Caco-2 (cell line): ENCODE measurements at places on chromosomes 11 and 22. TPM values are rescaled to one million over a fixed set of nuclear protein-coding genes. Genes with fewer than 3 reads are reported as not detected.

Gene DRD4
- total RNA-seq, result 1.0 and 1.1 TPM in 2 replicates

- no peak for DNase-seq
- H3K27ac ChIP-seq, result no peak overlapping the region
These were observed 1099.2 kb downstream of the FAM181B start for GRCh38 chr11:81634483-81634882.

- H3K27me3 ChIP-seq, result no peaks in the 10 kb centered on the region
- DNase-seq, result no peak
- H3K4me3 ChIP-seq, result no peak overlapping the region
- no peak overlapping the region for H3K27ac ChIP-seq
- no peaks in the 10 kb centered on the region for H3K36me3 ChIP-seq
- H3K4me1 ChIP-seq, result no peaks in the 10 kb centered on the region
These were observed 55.9 kb upstream of the BMAL1 start for GRCh38 chr11:13221722-13222121.

- DNase-seq, result no peak
- no peaks in the 10 kb centered on the region for H3K36me3 ChIP-seq
- H3K4me1 ChIP-seq, result no peaks in the 10 kb centered on the region
- H3K4me3 ChIP-seq, result no peak overlapping the region
These were observed 38.0 kb downstream of the EIF3F start for GRCh38 chr11:8025123-8025522.

Gene MRGPRX3
- total RNA-seq, result not detected in 2 replicates

DNA sequence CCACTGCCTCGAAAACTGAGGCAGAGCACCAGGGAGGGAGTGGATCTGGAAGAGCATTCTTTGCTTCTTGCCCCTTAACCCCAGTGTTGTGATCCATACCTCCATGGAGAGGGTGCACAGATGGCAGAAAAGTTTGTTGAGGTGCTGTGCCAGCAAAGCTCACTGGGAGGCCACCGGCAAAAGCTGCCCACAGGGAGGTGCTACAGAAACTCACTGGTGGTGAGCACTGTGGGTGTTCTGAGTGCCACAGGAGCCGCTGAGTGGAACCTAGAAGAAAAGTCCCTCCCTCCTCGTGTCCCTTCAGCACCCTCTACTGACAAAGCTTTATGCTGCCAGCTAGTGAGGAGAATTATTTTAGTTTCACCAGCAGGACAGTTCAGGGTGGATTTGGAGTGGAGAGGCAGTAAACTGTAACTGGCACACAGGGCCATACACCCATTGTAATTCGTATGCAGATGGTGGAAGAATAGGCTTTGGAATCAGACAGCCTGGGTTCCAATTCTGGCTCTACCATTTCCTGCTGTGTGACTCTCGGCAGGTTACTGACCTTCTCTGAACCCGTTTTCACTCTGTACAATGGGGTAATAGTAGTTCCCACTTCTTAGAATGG lies 84.6 kb downstream of the SWAP70 start:
- H3K4me1 ChIP-seq, result no peaks in the 10 kb centered on the region
- peaks cover 3% of the 10 kb centered on the region for H3K36me3 ChIP-seq
- no peak overlapping the region for H3K27ac ChIP-seq
- DNase-seq, result peak; percentile 75
- no peak overlapping the region for H3K4me3 ChIP-seq
- no peaks in the 10 kb centered on the region for H3K27me3 ChIP-seq

Gene NCAM1
- 0.95 and 1.1 TPM in 2 replicates for total RNA-seq

Gene CHST1
- total RNA-seq, result not detected in 2 replicates

DNA sequence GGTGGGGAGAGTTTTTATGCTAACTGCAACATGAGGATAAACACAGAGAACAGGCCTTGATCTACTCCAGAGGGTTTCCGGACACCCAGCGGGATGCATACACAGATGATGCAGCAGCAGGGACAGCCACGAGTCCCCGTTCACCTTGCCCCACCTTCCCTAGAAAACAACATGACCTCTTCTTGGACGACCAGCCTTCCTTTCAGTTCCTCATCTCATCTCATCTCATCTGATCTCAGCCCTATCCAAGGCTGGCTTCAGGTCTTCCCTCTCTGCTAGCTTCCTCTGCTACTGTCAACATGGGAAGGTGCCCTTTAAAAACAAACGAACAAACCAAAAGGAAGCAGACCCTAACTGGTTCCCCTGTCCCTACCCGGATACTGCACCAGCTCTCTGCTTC lies 1356.2 kb downstream of the TBC1D22A start:
- H3K4me1 ChIP-seq, result no peaks in the 10 kb centered on the region
- no peaks in the 10 kb centered on the region for H3K27me3 ChIP-seq
- H3K4me3 ChIP-seq, result no peak overlapping the region
- H3K27ac ChIP-seq, result no peak overlapping the region
- H3K36me3 ChIP-seq, result no peaks in the 10 kb centered on the region

Gene NLRP14
- not detected in 2 replicates for total RNA-seq

GRCh38 chr11:69563946-69564775 lies 76.8 kb upstream of the CCND1 start:
- H3K36me3 ChIP-seq, result no peaks in the 10 kb centered on the region
- DNase-seq, result no peak
- H3K4me3 ChIP-seq, result no peak overlapping the region
- H3K27ac ChIP-seq, result no peak overlapping the region
- no peaks in the 10 kb centered on the region for H3K27me3 ChIP-seq

DNA sequence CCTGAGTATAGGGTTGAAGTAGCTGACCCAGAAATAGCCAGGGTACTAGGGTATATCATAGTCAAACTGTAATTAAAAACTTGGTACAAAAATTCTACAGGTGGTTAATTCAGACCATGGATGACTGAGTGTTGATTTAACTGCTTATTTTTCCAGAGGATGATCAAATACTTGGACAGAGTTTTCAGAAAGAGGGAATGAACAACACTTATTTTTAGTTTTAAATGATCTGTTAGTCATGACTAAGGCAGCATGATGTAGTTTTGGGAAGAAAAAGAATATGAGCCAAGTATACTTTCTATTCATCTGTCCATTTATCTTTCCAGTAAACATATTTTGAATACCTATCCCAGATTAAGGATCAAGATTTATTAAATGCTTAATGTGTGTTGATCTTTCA lies 19.8 kb upstream of the CCDC89 start:
- no peaks in the 10 kb centered on the region for H3K27me3 ChIP-seq
- H3K27ac ChIP-seq, result no peak overlapping the region
- H3K36me3 ChIP-seq, result no peaks in the 10 kb centered on the region

GRCh38 chr22:45450921-45451651 lies 37.6 kb downstream of the RIBC2 start:
- peaks cover 19% of the 10 kb centered on the region for H3K4me1 ChIP-seq
- DNase-seq, result no peak
- H3K4me3 ChIP-seq, result no peak overlapping the region
- H3K27ac ChIP-seq, result no peak overlapping the region
- H3K36me3 ChIP-seq, result no peaks in the 10 kb centered on the region
- no peaks in the 10 kb centered on the region for H3K27me3 ChIP-seq

Gene PDE3B
- total RNA-seq, result 20.6 and 21.8 TPM in 2 replicates

Gene CDCA5
- 67.0 and 71.1 TPM in 2 replicates for total RNA-seq

- H3K4me3 ChIP-seq, result no peak overlapping the region
- no peak for DNase-seq
- H3K27me3 ChIP-seq, result no peaks in the 10 kb centered on the region
- no peak overlapping the region for H3K27ac ChIP-seq
- no peaks in the 10 kb centered on the region for H3K4me1 ChIP-seq
These were observed 13.8 kb downstream of the FLRT1 start for GRCh38 chr11:64049509-64049908.
